ENCODE measurements at places on chromosomes 6 and 20.
A peak's percentile ranks its signal among the peaks of the same experiment; 100 is the strongest.

GRCh38 chr6:137191236-137191635 is 17.8 kb upstream of the IL22RA2 start:
- DNase-seq, result no peak

DNA sequence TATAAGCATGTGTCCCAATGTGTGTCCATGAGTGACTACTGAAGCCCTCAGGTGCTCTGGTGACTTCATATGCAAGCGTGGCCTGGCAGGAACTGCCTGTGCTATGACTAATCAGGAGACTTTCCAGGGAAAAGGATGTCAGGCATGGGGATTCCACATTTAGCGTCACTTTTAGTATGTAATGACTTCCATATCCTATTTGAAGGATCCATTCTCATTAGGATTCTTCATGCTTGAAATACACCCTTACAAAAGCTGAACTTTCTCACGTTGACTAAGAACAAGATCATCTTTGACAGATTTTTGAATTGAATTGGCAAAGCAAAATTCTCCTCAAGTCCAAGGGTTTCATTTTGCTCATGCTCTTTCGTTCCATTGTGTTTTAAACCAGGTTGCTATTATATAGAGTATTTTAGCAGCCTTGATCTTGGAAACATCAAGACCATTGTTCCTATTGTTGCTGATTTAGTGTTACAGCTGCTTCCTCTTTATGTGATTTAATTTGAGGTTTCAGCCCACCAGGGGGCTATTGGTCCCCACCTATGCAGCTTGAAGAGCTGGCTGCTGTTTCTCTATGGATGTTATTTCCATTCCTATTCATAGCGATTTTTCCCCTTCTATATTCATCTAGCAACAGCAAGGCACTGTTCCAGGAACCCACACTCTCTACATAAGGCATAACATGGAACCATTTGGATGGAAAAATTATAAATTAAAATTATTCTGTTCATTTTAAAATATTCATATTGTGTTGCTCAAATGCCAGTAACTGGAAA is 418.6 kb downstream of the CDKAL1 start:
- peak; percentile 56 for DNase-seq

- DNase-seq, result peak; percentile 37
Observed at GRCh38 chr6:158972241-158973233, 27.5 kb downstream of the RSPH3 start.

DNA sequence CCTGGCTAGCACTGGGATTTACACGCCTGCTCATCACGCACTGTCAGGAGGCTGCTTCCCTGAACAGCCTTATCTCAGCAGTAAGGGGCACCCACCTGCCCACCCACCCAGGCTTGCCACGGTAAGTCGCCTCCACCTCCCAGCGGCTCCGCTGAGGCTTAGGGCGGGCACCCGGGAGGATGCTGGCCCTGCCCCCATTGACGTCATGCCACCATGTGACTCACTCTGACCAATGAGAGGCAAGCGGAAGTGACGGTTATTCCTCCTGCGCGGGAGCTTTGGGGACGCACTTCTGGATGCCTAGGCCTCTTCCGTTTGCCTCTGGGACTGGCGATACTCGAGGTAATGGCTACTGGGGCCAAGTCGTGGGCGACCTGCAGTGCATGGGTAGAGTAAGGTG is 256.8 kb downstream of the QKI start:
- no peak for DNase-seq

GRCh38 chr6:168376120-168376519 is 56.5 kb upstream of the DACT2 start:
- DNase-seq, result no peak

Data from urothelium cell line (cell line).